Activated T-helper 1 cell treated with anti-CD3 and anti-CD28 coated beads, Interleukin-2, amount 50 U/mL, for 16 hours (primary cell): ENCODE measurements at places on chromosomes 5 and 9.

- no peak for DNase-seq
These were observed 8.8 kb downstream of the BBLN start for GRCh38 chr9:128168731-128169308.

- no peak for DNase-seq
These were observed 24.8 kb downstream of the ABLIM3 start for GRCh38 chr5:149166128-149166527.

DNA sequence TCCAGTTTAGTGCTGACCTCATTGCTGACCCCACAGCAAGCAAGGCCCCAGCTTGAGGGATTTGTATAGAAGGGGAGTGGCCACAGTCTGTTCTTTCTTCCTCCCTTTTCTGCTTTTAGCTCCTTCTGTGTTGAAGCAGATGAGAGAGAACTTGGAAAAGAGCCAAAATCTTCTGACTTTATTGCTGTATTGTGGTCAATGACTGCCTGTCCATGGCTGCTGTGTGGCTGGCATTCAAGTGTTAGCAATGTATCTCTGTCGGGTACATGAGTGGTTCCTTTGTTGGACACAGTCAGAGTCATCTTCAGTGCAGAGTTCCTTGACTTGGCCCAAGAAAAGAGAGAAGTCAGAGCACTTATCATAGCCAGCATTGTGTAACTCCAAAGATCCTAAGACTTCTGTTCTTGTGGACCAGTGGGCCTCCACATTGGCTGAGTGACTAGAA lies 154.1 kb downstream of the LRRC70 start:
- DNase-seq = no peak

DNA sequence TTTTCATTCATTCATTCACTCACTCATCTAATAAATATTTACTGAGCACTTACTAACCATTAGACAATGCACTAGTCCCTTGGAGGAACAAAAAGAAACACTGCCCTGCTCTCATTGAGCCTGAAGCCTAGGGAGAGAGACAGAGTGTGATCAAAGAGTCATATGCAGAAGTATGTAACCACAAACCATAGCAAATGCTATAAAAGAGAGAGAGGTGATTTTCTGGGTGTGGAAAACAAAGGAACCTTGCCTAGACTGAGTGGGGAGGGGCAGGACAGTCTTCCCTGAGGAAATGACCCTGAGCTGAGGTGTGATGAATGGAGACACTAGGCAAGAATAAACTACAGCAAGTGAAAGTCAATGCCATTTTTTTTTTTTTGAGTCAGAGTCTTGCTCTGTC lies 10.8 kb upstream of the ADRA1B start:
- no peak for DNase-seq
